B cell (primary cell): ENCODE measurements at places on chromosomes 2 and 18.

DNA sequence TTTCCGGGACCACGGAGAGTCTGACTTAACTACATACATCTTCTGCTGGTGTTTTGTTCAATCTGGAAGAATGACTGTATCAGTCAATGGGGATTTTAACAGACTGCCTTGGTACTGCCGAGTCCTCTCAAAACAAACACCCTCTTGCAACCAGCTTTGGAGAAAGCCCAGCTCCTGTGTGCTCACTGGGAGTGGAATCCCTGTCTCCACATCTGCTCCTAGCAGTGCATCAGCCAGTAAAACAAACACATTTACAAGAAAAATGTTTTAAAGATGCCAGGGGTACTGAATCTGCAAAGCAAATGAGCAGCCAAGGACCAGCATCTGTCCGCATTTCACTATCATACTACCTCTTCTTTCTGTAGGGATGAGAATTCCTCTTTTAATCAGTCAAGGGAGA is 23.1 kb downstream of the ICOS start:
- H3K27ac ChIP-seq: no peak overlapping the region
- H3K36me3 ChIP-seq: no peaks in the 10 kb centered on the region
- no peak overlapping the region for H3K4me3 ChIP-seq
- H3K4me1 ChIP-seq: no peaks in the 10 kb centered on the region
- H3K27me3 ChIP-seq: no peaks in the 10 kb centered on the region

- no peak overlapping the region for H3K4me3 ChIP-seq
- H3K27me3 ChIP-seq: no peaks in the 10 kb centered on the region
- DNase-seq: no peak
- H3K27ac ChIP-seq: no peak overlapping the region
- no peaks in the 10 kb centered on the region for H3K4me1 ChIP-seq
Measured at GRCh38 chr2:148338541-148338940, 306.0 kb upstream of the EPC2 start.

GRCh38 chr2:108316461-108317258 is 28.0 kb downstream of the SULT1C2 start:
- no peak overlapping the region for H3K4me3 ChIP-seq
- no peak overlapping the region for H3K27ac ChIP-seq
- H3K36me3 ChIP-seq: no peaks in the 10 kb centered on the region
- no peak for DNase-seq
- no peaks in the 10 kb centered on the region for H3K4me1 ChIP-seq

- H3K4me1 ChIP-seq: no peaks in the 10 kb centered on the region
- H3K27me3 ChIP-seq: no peaks in the 10 kb centered on the region
- H3K4me3 ChIP-seq: no peak within 1 kb of the TSS
- H3K27ac ChIP-seq: no peak within 1 kb of the TSS
Measured at GRCh38 chr2:108988796-108989713, at the start of gene EDAR. EDAR (minus strand) TSS chr2:108989220; CDS start chr2:108931014, 58,206 bp downstream.

- DNase-seq: peak; percentile 72
- no peak overlapping the region for H3K27ac ChIP-seq
- no peaks in the 10 kb centered on the region for H3K36me3 ChIP-seq
Measured at GRCh38 chr2:28390241-28390745, 2.4 kb upstream of the FOSL2 start.

DNA sequence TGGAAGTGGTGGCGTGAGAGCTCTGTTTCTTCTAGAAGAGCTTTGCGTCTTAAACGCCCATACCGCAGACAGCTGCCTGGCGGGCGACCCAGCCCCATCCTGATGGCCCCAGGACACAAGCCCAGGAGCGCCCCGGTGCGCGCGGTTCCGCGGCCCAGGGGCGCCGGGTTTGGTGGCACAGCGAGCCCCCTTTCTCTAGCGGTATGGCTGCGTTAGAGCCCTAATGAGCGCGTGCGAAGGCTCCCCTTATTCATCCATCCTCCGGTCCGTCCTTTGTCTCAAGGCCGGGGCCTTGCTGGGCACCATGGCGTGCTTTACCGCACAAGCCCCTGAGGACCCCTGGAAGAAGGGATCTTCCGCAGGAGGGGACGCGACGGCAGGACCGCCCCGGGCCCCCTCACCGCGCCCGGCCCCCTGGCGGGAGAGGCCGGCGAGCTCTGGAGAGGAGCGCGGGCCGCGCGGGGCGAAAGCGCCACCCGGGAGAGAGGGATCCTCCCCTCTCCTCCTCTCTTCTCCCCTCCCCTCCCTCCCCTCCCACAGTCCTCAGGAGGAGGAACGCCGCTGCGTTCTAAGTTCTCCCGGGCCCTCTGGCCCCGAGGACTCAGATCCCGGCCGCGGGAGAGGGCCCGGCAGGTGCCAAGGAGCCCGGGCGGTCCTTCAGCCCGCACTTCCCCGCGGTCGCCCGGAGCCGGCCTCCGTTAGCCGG is 626 bp upstream of the SLC1A4 start:
- H3K4me1 ChIP-seq: peaks cover 17% of the 10 kb centered on the region
- peak; percentile 75 for DNase-seq
- H3K27me3 ChIP-seq: no peaks in the 10 kb centered on the region
- H3K36me3 ChIP-seq: no peaks in the 10 kb centered on the region
- peak overlapping the region; percentile 53 for H3K27ac ChIP-seq
- H3K4me3 ChIP-seq: peak overlapping the region; percentile 53

DNA sequence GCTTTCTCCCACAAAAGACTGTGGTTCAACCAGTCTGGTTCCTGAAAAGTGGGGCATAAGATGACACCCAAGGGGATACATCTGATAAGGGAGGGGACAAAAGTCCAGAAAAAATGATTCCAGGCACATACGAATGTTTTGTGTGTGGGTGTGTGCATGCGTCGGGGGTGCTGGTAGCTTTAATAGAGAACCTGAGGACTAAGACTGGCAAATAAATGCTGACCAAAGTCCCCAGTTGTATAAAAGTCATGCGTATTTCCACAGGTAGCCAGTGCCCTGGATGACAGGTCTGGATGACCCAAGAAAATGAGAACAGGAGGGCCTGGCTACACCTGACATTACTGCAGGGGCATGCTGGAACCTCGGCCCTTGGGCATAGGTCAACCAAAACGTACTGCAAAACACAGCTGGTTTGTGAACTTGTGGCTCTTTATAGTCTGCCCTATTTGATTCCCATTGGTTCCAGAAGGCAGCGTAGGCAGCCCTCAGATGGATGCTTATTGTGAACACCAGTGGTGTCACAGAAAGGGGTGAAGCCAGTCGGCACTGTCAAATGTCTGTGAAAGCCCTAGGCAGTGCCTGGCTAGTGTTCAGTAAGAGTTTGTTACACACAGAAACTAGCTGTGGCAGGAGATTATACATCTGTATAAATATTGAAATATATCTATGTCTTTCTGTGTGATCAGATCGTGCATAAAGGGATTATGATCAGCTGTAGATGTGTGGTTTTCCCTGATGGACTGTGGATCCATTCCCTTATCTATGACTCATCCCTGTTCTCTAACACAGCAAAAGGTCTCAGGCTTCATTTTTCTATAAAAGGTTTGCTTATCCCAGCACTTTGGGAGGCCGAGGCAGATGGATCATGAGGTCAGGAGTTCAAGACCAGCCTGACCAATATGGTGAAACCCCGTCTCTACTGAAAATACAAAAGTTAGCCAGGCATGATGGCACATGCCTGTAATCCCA is 58.3 kb downstream of the INSIG2 start:
- H3K4me1 ChIP-seq: no peaks in the 10 kb centered on the region
- no peaks in the 10 kb centered on the region for H3K27me3 ChIP-seq
- DNase-seq: no peak
- H3K36me3 ChIP-seq: no peaks in the 10 kb centered on the region
- no peak overlapping the region for H3K27ac ChIP-seq

GRCh38 chr18:39434223-39434920 is 1868.8 kb upstream of the CELF4 start:
- no peak for DNase-seq
- no peaks in the 10 kb centered on the region for H3K36me3 ChIP-seq
- H3K27me3 ChIP-seq: no peaks in the 10 kb centered on the region

DNA sequence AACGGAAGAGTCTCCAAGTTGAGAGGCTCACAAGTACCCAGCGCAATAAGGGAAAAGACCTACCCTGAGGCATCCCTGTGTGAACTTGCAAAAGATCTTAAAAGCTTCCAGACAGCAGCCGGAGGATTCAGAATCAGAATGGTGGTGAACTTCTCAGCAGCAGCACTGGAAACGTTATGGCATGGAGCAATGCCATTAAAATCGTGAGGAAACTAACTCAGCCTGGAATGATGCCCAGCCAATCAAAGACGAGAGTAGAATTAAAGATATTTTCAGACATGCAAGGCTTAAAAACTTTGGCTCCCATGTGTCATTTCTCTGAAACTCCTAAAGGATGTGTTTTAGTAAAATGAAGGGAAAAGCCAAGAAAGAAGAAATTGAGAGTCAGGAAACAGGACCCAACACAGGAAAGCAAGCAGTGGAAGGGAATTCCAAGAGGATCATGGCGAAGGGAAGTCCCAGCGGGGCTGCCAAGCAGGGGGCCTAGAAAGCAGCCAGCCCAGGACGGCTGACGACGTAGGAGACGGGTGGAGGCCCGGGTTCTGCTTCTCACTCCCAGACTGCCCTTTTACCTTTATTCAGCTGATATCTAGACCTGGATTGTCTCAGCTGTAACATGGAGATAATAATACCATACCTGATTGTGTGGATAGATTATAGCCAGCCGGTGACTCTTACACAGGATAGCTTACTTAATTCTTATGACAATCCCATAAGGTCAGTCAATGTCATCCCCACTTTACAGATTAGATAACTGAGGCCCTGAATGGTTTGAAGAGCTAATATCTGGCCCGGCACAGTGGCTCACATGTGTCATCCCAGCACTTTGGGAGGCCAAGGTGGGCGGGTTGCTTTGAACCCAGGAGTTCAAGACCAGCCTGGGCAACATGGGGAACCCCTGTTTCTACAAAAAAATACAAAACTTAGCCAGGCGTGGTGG is 92.8 kb downstream of the ASAP2 start:
- no peaks in the 10 kb centered on the region for H3K4me1 ChIP-seq
- H3K4me3 ChIP-seq: no peak overlapping the region
- H3K36me3 ChIP-seq: no peaks in the 10 kb centered on the region
- H3K27me3 ChIP-seq: no peaks in the 10 kb centered on the region
- H3K27ac ChIP-seq: no peak overlapping the region

GRCh38 chr2:142944264-142944663 is 66.8 kb downstream of the KYNU start:
- H3K4me1 ChIP-seq: no peaks in the 10 kb centered on the region
- H3K4me3 ChIP-seq: no peak overlapping the region
- no peak for DNase-seq

GRCh38 chr2:127680706-127681287 is 5.5 kb upstream of the LIMS2 start:
- peaks cover 4% of the 10 kb centered on the region for H3K27me3 ChIP-seq
- DNase-seq: peak; percentile 23
- H3K4me3 ChIP-seq: no peak overlapping the region

DNA sequence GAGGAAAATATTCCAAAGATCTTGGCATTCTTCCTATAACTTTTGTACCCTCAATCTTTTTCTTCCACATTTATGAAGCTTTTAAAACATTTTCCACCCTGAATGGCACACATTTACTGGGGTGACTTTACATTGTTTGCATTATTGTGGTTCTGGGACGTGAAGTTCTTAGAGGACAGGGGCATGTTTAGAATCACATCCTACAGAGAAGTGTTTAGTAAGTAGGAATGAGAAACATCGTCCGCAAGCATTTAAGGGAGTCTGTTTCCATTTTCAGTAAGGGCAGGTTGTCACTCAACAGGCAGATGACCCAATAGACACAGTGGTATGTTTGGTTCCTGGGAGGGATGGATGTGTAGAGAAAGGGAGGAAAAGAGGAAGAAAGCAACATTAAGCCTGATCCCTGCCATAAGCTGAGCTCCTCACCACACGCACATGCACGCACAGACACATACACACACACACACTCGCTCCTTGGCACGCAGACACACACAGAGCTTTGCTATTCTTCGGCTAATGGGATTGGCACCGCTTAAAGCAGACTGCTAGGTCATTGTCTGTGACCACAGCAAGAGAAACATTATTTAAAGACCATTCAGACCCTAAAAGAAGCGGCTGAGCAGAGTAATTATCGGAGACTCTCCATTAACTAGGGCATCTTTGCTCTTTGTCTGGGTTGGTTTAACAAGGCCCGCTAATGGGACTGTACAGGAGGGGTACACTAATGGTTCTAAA is 14.2 kb upstream of the PLEKHM3 start:
- H3K36me3 ChIP-seq: no peaks in the 10 kb centered on the region
- no peaks in the 10 kb centered on the region for H3K27me3 ChIP-seq
- H3K4me1 ChIP-seq: no peaks in the 10 kb centered on the region
- no peak overlapping the region for H3K4me3 ChIP-seq

- DNase-seq: peak; percentile 30
- H3K36me3 ChIP-seq: no peaks in the 10 kb centered on the region
- no peak overlapping the region for H3K4me3 ChIP-seq
- H3K27ac ChIP-seq: no peak overlapping the region
Measured at GRCh38 chr2:151363709-151364108, 6.3 kb downstream of the TNFAIP6 start.

- peaks cover 39% of the 10 kb centered on the region for H3K4me1 ChIP-seq
- no peak overlapping the region for H3K4me3 ChIP-seq
- DNase-seq: no peak
Measured at GRCh38 chr18:63107931-63108330, 211.6 kb downstream of the BCL2 start.
